Right forelimb (tissue), 1 donor: ENCODE measurements at places on chromosomes 7 and 10.

DNA sequence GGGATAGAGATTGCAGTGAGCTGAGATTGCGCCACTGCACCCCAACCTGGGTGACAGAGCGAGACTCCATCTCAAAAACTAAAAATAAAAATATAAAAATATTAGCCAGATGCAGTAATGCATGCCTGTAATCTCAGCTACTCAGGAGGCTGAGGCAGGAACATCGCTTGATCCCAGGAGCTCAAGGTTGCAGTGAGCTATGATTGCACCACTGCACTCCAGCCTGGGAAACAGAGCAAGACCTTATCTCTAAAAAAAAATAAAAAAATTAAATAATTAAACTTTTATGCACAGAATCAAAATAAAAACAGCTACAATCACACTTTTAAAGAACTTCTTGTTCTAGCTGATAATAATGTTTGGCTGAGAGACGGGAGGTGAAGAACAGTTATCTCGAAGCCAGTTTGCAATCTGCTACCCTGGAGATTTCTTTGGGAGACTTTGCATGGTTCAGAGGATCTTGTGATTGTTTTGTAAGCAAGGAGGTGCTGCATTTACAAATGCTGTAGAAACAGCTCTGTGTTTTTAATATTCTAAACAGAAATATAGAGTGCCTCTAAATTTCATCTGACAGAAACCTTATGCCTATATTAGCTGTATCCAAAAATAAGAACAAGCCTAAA, 19.9 kb upstream of the MACROH2A2 start:
- no peak for DNase-seq

- peak; percentile 42 for DNase-seq
These were observed 6.8 kb downstream of the LDB1 start for GRCh38 chr10:102113261-102113955.

GRCh38 chr10:4781955-4782354, 44.1 kb upstream of the AKR1E2 start:
- DNase-seq = no peak

GRCh38 chr7:18425227-18425626, 70.3 kb upstream of the HDAC9 start:
- DNase-seq = no peak

- no peak for DNase-seq
These were observed 3.7 kb upstream of the TCTN3 start for GRCh38 chr10:95697429-95697828.

DNA sequence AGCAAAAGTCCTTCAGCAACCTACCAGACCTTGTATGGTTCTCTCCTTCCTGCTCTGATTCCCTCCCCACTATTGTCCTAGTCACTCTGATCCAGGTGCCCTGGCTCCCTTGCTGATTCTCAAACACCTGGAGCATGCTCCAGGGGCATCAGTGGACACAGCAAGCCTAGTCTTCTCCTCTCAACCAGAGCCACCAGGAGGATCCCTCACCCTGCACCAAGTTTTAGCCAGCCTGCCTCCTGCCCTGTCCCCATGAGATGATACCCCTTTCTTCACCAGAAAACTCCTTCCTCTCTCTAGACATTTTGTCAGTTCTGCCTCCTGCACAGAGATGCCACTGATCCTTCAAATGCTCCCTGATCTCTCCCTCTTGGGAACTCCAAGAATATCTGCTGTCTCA, 11.0 kb downstream of the LLCFC1 start:
- DNase-seq = no peak

DNA sequence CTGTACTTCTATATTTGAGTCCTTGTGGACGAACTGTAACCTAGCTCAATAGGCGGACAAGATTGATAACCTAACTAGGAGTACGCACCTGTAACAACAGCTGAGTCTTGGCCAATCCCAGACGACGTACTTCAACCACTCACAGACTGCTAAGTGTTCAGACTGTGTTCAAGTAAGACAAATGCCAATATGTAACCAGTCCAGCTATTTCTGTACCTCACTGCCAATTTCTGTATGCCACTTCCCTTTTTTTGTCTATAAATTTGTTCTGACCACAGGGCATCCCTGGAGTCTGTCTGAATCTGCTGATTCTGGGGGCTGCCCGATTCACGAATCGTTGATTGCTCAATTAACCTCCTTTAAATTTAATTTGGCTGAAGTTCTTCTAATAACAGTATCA, 32.2 kb downstream of the HACD1 start:
- DNase-seq = no peak

DNA sequence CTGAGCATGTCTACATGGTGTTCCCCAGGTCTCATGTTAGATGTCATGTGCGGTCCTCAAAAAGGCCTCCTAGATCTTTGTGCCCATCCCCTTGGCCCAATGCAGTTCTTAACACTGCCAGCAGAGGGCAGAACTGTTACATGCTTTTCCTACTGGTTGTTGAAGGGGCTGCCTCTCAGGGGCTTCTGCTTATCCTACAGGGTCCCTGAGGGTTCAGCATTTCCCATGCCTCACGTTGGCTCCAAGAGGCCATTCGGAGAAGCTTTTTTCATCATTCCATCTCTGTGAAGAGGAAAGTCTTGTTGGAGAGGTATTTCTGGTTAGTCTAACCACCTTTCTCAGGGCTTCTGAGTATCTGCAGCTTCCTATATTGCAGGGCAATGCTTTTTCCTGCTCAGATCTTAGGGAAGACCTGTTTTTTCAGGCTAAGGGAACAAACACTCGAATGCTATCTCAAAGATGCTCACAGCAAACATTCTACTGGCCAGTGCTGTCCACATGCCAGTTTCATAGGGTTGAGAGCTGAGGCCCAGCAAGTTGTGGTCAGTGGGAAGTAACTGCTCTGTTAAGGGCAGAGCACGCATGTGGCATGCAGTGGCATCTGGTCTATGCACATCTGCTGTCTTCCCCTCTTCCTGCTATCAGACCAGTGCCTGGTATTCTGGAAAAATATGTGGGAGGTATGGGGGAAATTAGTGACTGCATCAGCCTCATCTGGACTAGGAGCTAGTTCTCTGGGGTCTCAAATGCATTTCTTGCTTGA, 31.5 kb downstream of the MBL2 start:
- peak; percentile 60 for DNase-seq

DNA sequence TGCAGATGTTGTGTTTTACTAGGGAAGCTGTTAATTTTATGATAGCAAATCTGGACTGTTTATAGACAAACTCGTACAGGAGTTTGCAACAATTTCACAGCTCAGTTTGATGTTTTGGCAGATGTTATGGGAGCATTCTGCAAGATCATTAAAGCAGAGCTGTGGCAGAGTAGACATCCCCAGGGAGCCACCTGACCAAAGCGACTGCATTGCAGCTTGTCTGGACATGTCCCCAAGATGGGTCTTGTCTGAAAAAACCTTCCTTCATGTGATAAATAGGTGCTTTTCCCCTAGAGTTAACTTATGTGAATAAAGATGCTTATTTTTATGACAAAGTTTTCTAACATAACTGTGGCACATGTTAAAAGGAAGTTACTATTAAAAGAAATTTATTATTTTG, 91.2 kb upstream of the GPR141 start:
- no peak for DNase-seq

DNA sequence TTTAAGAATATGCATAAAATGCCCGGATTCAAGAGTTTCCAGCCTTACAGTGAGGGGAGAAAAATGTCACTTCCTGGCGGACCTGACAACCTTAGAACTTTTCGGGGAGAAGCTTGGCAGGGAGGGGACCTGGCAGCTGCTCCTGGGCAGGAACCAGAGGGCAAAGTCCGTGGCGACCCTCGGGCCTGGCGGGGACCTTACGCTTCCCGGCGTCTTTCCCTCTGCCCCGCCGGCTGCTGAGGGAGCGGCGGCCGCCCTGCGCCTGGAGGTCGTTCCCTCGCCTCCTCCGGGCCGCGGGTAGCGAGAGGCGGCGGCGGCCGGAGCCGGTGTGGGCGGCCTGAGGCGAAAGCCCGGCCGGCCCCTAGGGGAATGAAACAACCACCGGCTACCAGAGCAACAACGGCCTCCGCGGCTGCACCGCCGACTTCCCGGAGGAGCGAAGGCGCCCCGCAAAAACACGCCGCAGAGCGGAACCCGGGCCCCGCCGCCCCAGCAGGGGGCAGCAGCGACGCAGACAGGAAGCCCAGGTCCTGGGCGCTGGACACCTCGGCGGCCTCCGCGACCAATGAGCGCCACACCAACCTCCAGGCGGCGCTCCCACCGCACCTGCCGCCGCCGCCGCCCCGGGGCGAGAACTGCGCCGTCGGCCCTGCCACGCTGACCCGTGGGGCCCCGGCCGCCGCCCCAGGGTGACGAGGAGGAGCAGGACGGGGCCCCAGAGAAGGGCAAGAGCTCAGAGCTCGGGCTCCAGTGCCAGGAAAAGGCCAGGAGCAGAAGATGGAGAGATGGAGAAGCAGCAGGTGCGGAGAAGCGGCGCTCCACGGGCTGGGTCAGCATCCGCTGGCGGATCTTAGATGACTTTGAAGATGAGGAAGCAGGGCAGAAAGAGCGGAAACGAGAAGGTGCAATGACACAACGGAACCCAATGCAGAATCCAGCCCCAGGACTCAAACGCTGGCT, 10.5 kb upstream of the ACSM6 start:
- DNase-seq = peak; percentile 90

GRCh38 chr7:106057962-106058927, 53.9 kb downstream of the SYPL1 start:
- DNase-seq = no peak

DNA sequence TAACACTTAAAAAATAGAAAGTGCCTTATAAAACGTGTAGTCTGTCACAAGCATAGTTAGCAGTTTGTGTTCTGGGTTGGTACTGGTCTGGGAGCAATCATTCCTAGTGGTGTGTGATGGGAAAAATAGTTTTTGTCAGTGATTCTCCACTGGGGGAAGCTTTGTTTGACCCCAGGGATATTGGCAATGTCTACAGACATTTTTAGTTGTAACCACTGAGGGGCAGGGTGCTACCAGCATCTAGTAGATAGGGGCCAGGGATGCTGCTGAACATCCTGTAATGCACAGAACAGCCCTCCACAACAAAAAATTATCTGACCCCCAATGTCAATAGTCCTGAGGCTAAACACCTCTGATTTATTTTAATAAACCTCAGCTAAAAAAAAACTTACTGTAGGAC, 51.6 kb upstream of the CREB5 start:
- no peak for DNase-seq

- no peak for DNase-seq
These were observed 64.0 kb downstream of the BBS9 start for GRCh38 chr7:33193308-33193864.

- DNase-seq = no peak
These were observed 46.7 kb downstream of the SHOC2 start for GRCh38 chr10:110966146-110966545.

- no peak for DNase-seq
These were observed 75.2 kb downstream of the DNAJB6 start for GRCh38 chr7:157412021-157412443.

GRCh38 chr10:102605712-102606111, 38.6 kb upstream of the TRIM8 start:
- no peak for DNase-seq

- no peak for DNase-seq
These were observed 38.3 kb upstream of the VCL start for GRCh38 chr10:73959484-73960243.

- no peak for DNase-seq
These were observed 26.6 kb downstream of the VWC2 start for GRCh38 chr7:49800031-49800430.

- no peak for DNase-seq
These were observed 520.5 kb downstream of the GLRX3 start for GRCh38 chr10:130656582-130657133.

GRCh38 chr10:111117528-111118277, 40.9 kb downstream of the ADRA2A start:
- DNase-seq = no peak

DNA sequence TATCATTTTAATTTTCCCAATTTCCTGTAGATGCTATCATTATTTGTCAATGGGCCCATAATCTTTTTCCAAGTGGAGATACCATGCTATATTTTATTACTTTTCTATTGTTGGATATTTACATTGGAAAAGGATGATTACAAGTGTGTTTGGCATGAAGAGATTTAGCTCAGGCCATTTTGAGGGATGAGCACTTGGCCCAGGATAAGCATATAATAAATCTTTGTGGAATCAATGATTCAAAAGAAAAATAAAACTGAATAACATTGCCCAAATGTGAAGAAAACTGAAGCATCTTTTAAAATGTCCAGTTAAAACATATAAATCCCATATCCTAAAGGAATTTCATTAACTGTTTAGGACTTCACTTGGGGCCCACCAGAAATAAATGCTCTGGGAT, 260.9 kb upstream of the BMPER start:
- DNase-seq = no peak

DNA sequence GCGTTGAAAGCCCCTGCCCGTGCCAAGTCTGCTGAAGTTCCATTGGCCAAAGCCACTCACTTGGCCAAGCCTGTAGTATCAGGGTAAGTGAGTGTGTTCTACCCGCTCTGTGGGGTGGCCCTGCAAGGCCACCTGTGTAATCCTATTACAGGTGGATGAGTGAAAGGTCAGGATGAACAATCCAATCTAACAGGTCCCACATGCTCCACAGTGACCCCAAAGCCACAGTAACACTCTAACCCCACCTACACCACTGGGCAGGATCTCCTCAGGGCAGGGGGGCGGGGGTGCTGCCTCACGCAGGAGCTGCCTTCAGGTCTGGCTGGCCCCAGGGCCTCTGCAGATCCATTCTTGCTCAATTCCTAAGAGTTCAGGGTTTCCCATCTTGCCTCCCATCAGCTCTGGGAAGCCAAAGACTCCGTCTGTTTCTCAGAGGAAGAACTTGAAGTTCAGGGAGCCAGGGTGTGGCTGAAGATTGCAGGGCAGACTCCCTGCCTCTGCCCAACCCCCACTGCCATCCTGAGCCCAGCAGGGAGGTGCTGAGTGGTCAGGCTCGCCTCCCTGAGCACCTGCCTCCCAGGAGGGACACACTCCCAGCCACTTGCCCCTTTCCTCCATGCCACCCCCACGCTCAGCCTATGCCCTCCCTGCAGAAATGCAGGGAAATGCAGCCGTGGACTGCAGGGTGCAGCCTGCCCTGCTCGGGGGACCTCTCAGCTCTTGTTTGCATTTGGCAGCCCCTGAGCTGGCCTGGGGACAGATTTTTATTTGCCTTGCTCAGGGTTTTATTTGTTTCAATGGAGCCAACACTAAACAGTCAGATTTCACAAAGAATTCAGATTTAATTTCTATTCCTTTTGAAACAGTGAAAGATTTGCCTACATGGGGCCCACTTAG, 9.8 kb upstream of the COMTD1 start:
- no peak for DNase-seq

GRCh38 chr7:1368184-1368681, 91.0 kb downstream of the MICALL2 start:
- no peak for DNase-seq

DNA sequence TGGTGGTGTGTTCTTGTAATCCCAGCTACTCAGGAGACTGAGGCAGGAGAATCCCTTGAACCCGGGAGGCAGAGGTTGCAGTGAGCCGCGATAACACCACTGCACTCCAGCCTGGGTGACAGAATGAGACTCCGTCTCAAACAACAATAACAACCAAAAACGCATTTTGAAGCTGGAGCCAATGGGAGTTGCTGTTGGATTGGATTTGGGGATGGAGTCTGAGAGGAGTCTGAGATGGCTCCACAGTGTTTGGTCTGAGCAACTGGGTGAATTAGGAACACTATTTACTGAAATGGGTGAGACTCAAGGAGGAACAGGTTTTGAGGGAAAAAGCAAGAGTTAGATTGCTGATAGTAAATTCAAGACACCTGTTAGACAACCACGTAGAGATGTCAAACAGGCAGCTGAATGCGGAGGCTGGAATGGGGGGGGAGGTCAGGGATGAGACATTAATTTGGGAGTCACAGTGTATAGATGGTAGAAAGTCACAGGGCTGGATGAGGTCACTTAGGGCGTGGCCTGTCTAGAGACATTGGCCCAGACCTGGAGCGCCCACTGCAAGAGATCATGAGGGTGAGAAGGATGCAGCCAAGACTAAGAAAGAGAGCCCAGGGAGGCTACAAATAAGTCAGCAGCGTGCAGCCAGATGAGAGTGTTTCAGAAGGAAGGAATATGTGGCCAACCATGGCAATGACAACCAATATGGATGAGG, 56.4 kb downstream of the CYCS start:
- no peak for DNase-seq
